Activated CD8-positive, alpha-beta memory T cell treated with anti-CD3 and anti-CD28 coated beads for 1 hour (primary cell): ENCODE measurements at places on chromosomes 4 and X.

DNA sequence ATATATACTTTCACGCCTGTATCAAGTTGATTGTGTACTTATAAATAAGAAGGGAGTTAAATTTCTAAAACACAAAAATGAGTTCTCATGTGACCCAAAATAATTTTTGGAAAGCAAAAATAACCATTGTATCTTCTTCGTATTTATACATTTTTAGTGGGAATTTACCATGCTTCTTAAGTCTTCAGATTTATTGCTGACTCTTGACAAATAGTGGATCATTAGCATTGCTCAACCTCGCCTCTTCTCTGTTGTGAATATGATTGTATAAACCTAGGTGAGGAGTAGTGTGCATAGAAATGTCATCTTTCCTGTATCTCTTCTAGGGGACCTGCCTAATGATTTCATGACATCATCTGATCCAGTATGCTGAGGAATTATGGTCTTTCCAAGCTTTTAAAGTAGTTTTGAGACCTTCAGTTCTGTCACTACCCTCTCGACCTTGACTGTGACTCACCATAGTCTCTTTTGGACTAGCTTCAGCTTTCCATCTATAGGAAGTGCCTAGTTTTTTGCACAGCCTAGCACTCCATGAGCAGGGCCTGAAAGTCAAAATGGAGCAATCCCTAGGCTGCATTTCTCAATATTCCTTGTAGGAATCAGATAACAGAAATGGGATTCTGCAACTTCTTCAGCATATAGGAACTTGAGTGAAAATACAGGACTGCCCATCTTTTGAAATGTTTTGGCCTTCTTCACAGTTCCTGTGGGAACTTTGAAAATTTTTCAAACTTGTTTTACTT is 157.6 kb downstream of the ARX start:
- DNase-seq = no peak

DNA sequence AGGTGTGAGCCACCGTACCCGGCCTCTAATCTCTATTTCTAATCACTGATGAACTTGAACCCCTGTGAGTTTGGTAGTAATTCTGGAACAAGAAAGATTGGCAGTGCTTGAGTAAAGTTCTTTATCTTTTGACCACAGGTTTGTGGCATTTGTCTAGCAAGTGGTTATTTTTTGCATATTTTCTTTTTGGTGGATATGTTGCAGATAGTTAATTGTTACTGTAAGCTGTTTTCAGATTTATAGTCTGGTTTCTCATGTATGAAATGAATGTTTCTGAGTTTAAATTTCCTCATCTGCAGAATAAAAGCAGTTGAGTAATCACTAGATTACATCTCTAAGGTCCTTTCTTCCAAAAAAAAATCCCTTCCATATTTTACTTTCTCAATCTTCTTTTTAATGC is 105.2 kb downstream of the GASK1B start:
- no peak for DNase-seq

GRCh38 chr4:147351083-147351787 is 129.7 kb upstream of the EDNRA start:
- no peak for DNase-seq

- no peak for DNase-seq
Measured at GRCh38 chr4:73831569-73831968, 4.9 kb upstream of the CXCL6 start.

DNA sequence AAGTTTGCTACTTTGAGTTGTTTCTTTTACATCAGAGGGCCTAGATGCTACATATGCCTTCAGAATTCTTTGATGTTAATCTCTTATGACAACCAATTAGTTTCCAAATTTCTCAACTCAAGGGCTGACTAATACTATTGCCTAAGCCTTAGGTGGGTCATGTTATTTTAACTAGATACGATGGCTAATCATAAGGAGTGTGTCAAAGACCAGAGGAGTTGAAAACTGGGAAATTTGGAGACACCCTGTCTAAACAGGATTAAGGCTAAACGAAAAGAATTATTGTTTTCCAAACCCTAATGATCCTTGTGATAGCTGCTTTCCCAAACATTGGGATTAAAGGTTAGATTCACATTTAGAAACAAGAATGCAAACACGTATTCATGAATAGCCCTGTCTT is 228.5 kb downstream of the PCDH7 start:
- no peak for DNase-seq

DNA sequence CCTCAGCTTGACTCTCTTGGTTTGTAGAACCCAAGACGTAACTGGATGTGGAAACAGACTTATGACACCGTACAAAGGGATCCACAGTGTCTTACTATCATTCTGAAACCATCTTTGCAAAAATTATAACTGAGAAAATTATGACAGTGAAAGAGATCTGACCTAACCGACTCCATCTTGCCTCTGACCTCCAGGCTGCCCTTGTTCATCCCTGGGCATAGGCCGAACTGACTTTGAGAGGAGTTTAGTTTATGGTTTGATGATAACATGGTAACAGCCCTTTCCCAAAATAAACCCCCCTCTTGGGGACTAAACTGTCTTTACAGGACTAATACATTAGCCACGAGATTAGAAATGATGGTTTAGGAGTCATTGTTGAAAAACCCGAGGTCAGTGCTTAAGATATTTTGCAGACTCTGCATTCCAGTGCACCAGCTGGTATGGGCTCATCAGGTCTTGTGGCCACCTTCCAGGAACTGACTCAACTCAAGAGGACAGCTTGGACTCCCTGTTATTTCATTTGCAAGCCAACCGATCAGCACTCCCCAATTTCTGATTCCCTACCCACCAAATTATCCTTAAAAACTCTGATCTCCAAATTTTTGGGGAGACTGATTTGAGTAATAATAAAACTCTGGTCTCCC is 49.6 kb downstream of the CASP3 start:
- DNase-seq = no peak

DNA sequence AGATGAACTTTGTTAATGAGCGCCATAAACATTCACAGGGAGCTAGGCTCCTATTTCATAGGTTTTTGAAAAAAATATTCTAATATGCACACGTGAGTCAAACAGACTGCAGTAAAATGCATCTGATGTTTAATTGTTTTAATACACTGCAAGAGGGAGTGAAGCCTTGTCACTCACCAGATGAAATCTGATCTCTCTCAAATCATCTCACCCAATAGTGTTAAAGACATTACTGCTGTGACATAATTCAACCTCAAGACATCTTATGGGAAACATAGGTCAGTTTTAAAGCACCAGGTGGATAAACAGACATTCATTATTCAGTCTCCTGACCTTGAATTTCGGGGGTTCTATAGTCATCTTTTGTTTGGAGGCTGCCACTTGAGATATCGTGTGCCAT is 148.3 kb downstream of the MAML3 start:
- DNase-seq = no peak

DNA sequence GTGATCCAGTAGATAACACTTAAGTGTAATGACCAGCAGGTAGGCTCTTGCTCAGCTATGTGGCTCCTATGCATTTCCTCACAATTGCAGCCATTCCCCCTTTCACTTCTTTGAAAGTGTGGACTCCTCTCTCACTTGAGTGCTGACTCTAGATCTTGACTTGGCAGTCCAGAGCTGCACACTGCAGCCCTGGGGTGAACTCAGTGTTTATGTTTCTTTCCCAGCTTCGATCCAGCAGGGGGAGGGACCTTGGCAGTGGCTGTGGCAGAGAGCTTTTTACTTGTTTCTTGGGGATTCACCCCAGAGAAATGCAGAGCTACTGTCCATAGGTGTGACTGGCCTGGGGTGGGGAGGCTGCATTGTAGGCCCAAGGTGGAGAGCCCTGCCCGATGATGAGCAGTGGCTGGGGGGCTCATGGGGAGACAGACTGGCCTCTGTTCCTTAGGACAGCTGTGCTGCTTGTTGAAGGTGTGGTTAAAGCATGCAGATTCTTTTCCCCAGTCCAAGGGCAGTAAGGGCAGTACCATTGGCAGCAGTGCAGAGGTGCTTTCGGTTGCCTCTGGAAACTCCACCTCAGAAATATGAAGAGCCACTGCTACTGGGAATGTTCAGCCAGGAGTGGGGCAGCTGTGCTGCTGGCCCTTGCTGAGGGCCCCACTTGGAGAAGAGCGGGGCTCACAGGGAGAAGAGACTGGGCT is 134.7 kb downstream of the SH3BGRL start:
- DNase-seq = no peak
